Hepatocyte (in vitro differentiated cells): ENCODE measurements at places on chromosomes 7 and 10. TPM values are rescaled to one million over a fixed set of nuclear protein-coding genes. Genes with fewer than 3 reads are reported as not detected.

DNA sequence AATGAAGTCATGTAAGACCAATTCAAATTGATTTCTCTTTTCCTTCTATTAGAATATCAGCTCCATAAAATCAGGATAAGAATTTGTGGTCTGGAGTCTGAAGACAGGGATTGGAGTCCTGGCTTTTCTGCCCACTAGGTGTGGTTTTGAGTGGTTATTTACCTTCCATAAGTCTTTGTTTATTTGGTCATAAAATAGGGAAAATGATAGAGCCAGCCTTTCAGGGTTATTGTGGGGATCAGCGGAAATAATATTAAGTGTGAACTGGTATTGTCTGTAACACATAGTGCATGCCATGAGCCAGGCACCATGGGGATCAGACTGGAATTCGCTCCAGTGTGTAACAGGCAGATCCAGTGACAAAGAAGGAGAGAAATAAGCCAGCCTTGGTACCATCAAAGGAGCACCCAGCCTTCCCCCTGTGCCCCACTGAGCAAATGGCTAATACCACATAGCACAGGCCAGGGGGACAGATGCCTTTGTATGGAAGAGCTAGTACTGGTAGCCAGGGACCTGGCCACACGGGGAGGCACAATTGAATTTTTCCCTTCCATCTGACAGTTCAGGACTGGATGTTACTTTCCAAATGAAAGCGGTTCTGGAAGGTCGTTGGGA lies 509.7 kb upstream of the PODXL start:
- no peak for DNase-seq

- DNase-seq, result no peak
Measured at GRCh38 chr7:158774952-158775351, 54.4 kb downstream of the ESYT2 start.

GRCh38 chr10:67665491-67665890 lies 30.5 kb downstream of the CTNNA3 start:
- peak; percentile 7 for DNase-seq

TMEM270 gene
- 0.30 and 0.47 TPM in 2 replicates for polyA plus RNA-seq

GRCh38 chr7:100506356-100506923 lies 22.7 kb downstream of the NYAP1 start:
- DNase-seq, result peak; percentile 18

ATOH7 gene
- polyA plus RNA-seq, result not detected in 2 replicates

- DNase-seq, result no peak
Measured at GRCh38 chr10:89256340-89256739, 4.8 kb upstream of the LIPA start.

PRSS37 gene
- 0.13 TPM in 1 of 2 replicates, not detected in the other for polyA plus RNA-seq

MYO1G gene
- 0.10 TPM in 1 of 2 replicates, not detected in the other for polyA plus RNA-seq

- no peak for DNase-seq
Measured at GRCh38 chr7:4799508-4800268, 24.3 kb downstream of the AP5Z1 start.

GRCh38 chr7:76185187-76185896 lies 16.4 kb upstream of the SRRM3 start:
- DNase-seq, result no peak

GRCh38 chr7:101550641-101551541 lies 78.2 kb downstream of the MYL10 start:
- DNase-seq, result no peak

DPP6 gene
- polyA plus RNA-seq, result 0.44 and 1.8 TPM in 2 replicates

YKT6 gene
- polyA plus RNA-seq, result 69.3 and 75.7 TPM in 2 replicates

DNA sequence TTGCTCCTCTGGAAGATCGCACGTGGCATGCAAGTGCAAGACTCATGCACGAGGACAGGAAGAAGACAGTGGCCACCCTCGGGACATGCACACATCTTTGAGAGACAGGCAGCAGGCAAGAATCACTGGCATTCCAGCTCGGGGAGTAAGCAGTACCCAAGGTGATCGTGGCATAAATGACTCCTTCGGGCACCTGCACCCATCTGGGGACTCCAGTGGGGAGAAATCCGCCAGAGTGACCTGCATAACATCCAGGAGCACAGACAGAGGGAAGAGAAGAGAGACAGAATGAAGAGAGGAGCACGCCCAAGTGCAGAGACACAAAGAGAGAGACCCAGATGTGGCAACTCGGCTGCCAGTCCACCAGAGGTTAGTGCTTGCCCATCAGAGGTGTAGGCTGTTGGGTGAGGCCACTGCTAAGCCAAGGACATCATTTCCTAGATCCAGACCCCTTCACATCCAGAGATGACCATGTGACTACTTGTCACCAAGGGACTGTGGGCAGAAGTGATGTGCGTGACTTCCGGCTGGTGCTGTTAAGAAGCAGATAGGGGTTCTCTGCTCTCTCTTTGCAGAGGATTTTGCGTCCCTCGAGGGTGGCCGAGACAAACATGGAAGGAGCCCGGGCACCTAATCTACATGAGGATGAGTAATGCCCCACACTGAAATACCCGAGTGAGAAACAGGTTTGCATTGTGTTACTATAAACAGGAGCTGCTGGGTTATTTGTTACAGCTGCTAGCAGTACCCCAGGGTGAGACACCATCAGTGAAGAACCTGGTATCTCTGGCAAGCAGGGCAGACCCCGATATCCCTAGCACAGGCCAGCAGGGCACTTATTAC lies 80.6 kb downstream of the VWA2 start:
- DNase-seq, result no peak

- peak; percentile 35 for DNase-seq
Measured at GRCh38 chr10:104548090-104548489, 93.0 kb upstream of the SORCS3 start.

- DNase-seq, result no peak
Measured at GRCh38 chr10:3868271-3868664, 83.3 kb upstream of the KLF6 start.

- DNase-seq, result no peak
Measured at GRCh38 chr7:157610671-157611295, 274.0 kb downstream of the DNAJB6 start.

- DNase-seq, result no peak
Measured at GRCh38 chr10:50362547-50363125, 111.3 kb upstream of the ASAH2 start.

OGA gene
- polyA plus RNA-seq, result 46.1 and 55.7 TPM in 2 replicates

DNA sequence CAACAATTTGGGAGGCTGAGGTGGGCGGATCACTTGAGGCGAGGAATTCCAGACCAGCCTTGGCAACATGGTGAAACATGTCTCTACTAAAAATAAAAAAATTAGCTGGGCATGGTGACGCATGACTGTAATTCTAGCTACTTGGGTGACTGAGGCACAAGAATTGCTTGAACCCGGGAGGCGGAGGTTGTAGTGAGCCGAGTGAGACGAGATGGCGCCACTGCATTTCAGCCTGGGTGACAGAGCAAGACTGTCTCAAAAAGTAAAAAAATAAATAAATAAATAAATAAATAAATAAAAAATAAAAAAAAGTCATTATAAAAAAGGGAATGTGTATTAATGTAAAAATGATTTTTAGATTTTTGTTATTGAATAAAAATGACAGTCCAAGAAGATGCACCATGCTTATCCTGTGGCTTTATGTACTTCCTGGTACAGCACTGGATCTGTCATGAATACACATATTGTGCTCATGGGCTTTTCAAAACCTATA lies 658.8 kb upstream of the LRRN3 start:
- DNase-seq, result no peak

SYT15 gene
- 1.1 and 1.2 TPM in 2 replicates for polyA plus RNA-seq

ABCB4 gene
- polyA plus RNA-seq, result 0.37 and 2.3 TPM in 2 replicates

- DNase-seq, result no peak
Measured at GRCh38 chr10:120282846-120283492, 174.1 kb upstream of the PLPP4 start.

CYP2C18 gene
- polyA plus RNA-seq, result 16.2 and 17.2 TPM in 2 replicates

- no peak for DNase-seq
Measured at GRCh38 chr7:80763289-80763688, 124.8 kb downstream of the CD36 start.

- peak; percentile 70 for DNase-seq
Measured at GRCh38 chr10:70932392-70933196, 44.2 kb upstream of the PCBD1 start.

DNA sequence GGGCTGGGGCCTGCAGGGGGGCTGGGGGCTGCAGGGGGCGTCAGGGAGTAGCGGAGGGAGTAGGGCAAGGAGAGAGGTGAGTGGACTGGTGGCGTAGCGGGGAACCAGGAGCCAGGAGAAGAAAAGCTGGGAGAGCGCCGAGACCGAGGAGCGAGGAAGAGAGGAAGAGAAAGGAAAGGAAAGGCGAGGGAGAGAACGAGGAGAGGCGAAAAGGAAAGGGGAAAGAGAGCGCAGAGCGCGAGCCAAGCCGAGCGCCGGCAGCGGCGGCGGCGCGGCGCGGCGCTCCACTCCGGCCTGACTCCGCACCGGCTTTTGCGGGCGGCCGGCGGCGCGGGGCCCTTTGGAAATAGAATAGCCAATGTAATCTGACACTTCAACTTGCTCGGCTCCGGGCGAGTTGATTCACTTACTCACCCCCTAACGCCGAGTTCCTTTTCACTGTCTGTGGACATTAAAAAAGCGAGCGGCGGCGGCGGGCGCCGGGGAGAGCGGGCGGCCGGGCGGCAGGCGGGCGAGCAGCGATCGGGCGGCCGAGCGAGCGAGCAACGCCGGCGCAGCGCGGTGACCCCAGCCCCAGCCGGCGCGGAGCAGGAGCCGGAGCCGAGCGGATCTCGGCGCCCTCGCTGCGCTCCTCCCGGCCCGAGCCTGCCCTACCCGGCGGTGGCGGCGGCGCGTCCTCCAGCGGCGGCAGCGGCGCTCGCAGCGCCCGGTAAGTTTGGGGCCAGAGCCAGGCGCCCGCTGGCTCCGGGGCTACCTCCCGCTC lies at the start of gene ZMIZ1:
TSS of gene ZMIZ1 (plus strand) at position 405 of the 763 bp plus-strand sequence. CDS start 132,667 bp downstream, outside the sequence.
- DNase-seq, result peak; percentile 93

DNA sequence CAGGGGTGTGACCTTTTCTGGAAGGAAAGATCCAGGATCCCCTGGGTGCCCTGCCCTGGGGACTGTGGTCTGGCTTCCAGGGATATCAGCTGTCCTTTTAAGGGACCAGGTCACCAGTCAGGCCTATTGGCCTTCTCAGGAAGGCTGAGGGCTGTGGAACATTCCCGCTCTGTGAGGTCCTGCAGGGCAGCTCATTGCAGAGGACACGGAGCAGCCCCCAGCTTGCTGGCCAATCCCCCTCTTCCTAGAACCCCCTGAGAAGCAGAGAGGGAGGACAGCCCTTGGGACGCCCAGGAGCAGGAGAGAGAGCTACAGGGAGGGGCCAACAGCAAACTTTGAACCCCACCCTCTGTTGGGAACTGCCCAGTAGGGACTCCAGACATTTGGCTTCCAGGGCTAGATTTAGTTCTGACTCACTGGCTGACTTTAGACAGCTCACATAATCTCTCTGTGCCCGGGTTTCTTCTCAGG lies 67.9 kb upstream of the COL13A1 start:
- no peak for DNase-seq

GLRX3 gene
- 90.6 and 95.5 TPM in 2 replicates for polyA plus RNA-seq

- DNase-seq, result no peak
Measured at GRCh38 chr7:106597014-106597413, 63.9 kb downstream of the CCDC71L start.

TWNK gene
- polyA plus RNA-seq, result 4.0 and 5.1 TPM in 2 replicates

GRCh38 chr10:91000985-91001384 lies 80.1 kb upstream of the ANKRD1 start:
- no peak for DNase-seq

GRCh38 chr10:98158576-98158975 lies 24.1 kb downstream of the R3HCC1L start:
- DNase-seq, result no peak

ANKRD61 gene
- 0.33 and 0.81 TPM in 2 replicates for polyA plus RNA-seq

LEP gene
- polyA plus RNA-seq, result not detected in 2 replicates

- DNase-seq, result peak; percentile 19
Measured at GRCh38 chr7:148260599-148260998, 330.0 kb upstream of the C7orf33 start.

PTTG1IP2 gene
- polyA plus RNA-seq, result 0.63 TPM in 1 of 2 replicates, not detected in the other

IL2RA gene
- polyA plus RNA-seq, result not detected in 2 replicates

DNA sequence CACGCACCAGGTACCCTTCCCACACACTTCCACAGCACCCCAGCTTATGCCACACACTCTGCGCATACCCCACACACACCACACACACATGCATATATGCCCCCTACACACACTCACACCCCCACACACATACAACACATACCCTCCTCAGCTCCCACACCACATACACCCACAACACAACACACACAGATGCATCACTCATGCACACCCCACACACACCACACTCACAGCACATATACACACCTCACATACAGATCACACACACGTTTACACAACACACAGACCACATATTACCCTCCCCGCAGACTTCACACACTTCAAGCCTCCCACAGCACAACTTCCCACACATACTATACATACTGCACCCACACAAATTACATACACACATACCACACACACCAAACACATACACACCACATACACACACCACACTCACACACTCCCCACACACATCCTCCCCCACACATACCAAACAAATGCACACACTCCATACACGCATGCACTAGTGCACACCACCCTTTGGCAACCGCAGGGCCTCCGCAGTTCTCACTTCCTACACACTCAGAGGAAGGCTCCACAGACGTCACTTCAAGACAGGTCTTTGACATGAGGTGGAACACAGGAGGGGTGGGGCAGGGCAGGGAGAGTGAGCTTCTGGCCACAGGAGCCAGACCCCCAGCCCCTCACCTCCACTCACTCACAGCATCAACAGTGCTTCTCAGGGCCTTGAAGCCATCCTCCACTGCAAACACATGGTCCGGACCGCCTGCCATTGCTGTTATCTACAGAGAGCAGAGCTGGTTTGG lies 18.5 kb upstream of the ANTXRL start:
- no peak for DNase-seq
